ENCODE measurements at places on chromosomes 13 and 19. TPM values are rescaled to one million over a fixed set of nuclear protein-coding genes. Genes with fewer than 3 reads are reported as not detected.

The PSG2 gene
- not detected for total RNA-seq

The RTBDN gene
- total RNA-seq: not detected

The CATSPERD gene
- not detected for total RNA-seq

The PSG11 gene
- not detected for total RNA-seq

The CEACAM7 gene
- 0.16 TPM for total RNA-seq

The MIR17HG gene
- 1.3 TPM for total RNA-seq

The ATP7B gene
- total RNA-seq: 3.8 TPM

The PSG4 gene
- total RNA-seq: not detected

The LRRC63 gene
- total RNA-seq: not detected

The ZNF135 gene
- total RNA-seq: 3.8 TPM

The RASAL3 gene
- 1.5 TPM for total RNA-seq

The KLK13 gene
- not detected for total RNA-seq

The DAND5 gene
- 12.7 TPM for total RNA-seq

The CA11 gene
- 4.5 TPM for total RNA-seq

- no peaks in the 10 kb centered on the region for H3K27me3 ChIP-seq
- no peak overlapping the region for H3K27ac ChIP-seq
- no peaks in the 10 kb centered on the region for H3K4me1 ChIP-seq
- H3K36me3 ChIP-seq: no peaks in the 10 kb centered on the region
- no peak overlapping the region for H3K4me3 ChIP-seq
Observed at GRCh38 chr13:46535825-46536224, 17.1 kb upstream of the LRCH1 start.

- peak; percentile 76 for DNase-seq
- peaks cover 33% of the 10 kb centered on the region for H3K4me1 ChIP-seq
- H3K27me3 ChIP-seq: no peaks in the 10 kb centered on the region
- peaks cover 45% of the 10 kb centered on the region for H3K36me3 ChIP-seq
Observed at GRCh38 chr19:17235300-17235970, 9.4 kb downstream of the OCEL1 start.

DNA sequence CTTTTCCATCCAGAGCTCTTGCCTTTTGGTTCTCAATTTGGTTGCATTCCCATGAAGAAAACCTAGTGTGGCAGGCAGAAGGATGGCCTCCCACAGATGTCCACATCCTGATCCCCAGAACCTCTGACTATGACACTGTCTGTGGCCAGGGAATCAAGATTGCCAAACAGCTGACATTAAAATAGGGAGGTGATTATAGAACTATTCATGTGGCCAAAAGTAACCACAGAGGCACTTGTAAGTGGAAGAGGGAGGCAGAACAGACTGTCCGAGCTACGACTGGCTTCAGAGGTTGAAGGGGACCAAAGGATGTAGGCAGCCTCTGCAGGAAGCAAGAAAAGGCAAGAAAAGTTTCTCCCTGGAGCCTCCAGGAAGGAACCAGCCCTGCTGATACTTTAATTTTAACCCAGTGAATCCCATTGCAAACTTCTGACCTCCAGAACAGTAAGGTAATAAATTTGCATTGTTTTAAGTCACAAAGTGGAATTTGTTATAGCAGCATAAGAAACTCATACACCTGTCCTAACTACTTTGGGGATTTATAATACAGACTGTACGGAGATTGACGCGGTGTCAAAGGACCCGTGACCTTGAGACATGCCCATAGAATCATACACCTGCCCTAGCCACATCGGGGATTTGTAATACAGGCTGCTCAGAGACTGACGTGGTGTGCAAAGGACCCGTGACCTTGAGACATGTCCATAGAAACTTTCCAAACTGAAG, 106.5 kb downstream of the ATP11A start:
- DNase-seq: no peak
- no peaks in the 10 kb centered on the region for H3K27me3 ChIP-seq
- H3K27ac ChIP-seq: peak overlapping the region; percentile 36
- no peaks in the 10 kb centered on the region for H3K36me3 ChIP-seq

- H3K4me1 ChIP-seq: peaks cover 19% of the 10 kb centered on the region
- DNase-seq: no peak
- no peaks in the 10 kb centered on the region for H3K36me3 ChIP-seq
- no peak overlapping the region for H3K4me3 ChIP-seq
- no peaks in the 10 kb centered on the region for H3K27me3 ChIP-seq
Observed at GRCh38 chr13:20491926-20492435, 33.7 kb downstream of the CRYL1 start.

- peaks cover 12% of the 10 kb centered on the region for H3K4me1 ChIP-seq
- no peak for DNase-seq
- H3K27ac ChIP-seq: no peak overlapping the region
- H3K4me3 ChIP-seq: no peak overlapping the region
- peaks cover 11% of the 10 kb centered on the region for H3K36me3 ChIP-seq
- H3K27me3 ChIP-seq: peaks cover 9% of the 10 kb centered on the region
Observed at GRCh38 chr19:6730941-6731670, 6.3 kb downstream of the GPR108 start.

DNA sequence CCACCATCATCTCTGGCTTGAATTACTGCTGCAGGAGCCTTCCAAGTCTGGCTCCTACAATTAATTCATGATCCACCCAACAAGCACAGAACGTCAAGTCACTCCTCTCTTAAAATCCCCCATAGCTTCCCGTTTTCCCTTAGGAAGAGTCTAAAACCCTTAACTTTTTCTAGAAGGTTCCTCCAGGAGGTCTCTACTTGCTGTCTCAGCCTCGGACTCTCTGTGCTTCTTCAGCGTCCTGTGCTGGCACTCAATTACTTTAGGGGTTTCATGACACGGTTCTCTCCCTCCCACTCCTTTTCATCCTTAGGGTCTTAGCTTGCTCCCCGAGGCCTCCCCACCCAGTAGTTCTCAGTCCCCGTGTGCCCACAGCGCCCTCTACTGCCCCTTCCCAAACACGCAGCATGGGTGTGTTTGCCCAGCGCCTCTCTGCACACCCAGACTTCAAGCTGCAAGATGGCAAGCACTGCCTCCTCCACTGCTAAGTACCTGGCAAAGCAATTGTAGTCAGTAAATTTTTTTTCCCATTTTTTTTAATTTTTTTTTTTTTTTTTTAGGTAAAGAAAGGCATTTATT, 25.8 kb upstream of the MAP3K10 start:
- H3K4me3 ChIP-seq: no peak overlapping the region
- no peaks in the 10 kb centered on the region for H3K4me1 ChIP-seq
- H3K36me3 ChIP-seq: no peaks in the 10 kb centered on the region
- H3K27ac ChIP-seq: no peak overlapping the region
- H3K27me3 ChIP-seq: peaks cover 34% of the 10 kb centered on the region

DNA sequence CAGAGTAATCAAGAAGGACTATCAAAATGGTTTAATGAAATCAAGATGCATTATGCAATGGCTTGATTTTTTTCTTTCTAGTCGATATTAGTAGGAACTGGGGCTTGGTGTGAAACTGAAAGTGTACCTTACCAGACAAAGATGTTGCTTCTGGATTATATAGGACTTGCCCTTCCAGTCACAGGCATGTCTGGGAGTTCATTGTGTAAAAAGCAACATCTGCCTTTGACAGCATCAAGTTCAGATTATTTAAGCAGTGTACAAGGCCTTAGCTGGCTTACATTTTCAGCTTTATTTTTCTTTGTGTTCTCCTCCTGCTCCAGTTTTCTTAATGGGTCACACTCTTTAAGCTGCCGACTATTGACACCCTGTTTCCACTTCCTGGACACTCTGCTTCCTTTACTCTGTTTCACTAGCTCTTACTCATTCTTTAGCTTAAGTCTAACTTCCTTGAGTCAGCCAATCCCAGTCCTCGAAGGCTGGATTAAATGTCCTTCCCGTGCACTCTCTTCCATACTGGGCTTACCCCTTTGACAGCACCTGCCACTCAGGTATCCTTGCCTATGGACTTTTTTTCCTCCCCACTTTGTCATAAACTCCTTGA, 29.4 kb upstream of the OLFM4 start:
- no peaks in the 10 kb centered on the region for H3K36me3 ChIP-seq
- no peaks in the 10 kb centered on the region for H3K4me1 ChIP-seq
- H3K4me3 ChIP-seq: no peak overlapping the region
- H3K27me3 ChIP-seq: peaks cover 43% of the 10 kb centered on the region
- DNase-seq: no peak
- no peak overlapping the region for H3K27ac ChIP-seq

GRCh38 chr13:114110091-114110829, 22.2 kb downstream of the RASA3 start:
- H3K4me3 ChIP-seq: no peak overlapping the region
- H3K4me1 ChIP-seq: peaks cover 41% of the 10 kb centered on the region
- H3K36me3 ChIP-seq: no peaks in the 10 kb centered on the region
- no peak for DNase-seq

GRCh38 chr13:81383444-81383843, 1042.5 kb upstream of the SPRY2 start:
- DNase-seq: no peak
- H3K36me3 ChIP-seq: no peaks in the 10 kb centered on the region
- no peaks in the 10 kb centered on the region for H3K4me1 ChIP-seq
- H3K27ac ChIP-seq: no peak overlapping the region
- H3K27me3 ChIP-seq: no peaks in the 10 kb centered on the region

DNA sequence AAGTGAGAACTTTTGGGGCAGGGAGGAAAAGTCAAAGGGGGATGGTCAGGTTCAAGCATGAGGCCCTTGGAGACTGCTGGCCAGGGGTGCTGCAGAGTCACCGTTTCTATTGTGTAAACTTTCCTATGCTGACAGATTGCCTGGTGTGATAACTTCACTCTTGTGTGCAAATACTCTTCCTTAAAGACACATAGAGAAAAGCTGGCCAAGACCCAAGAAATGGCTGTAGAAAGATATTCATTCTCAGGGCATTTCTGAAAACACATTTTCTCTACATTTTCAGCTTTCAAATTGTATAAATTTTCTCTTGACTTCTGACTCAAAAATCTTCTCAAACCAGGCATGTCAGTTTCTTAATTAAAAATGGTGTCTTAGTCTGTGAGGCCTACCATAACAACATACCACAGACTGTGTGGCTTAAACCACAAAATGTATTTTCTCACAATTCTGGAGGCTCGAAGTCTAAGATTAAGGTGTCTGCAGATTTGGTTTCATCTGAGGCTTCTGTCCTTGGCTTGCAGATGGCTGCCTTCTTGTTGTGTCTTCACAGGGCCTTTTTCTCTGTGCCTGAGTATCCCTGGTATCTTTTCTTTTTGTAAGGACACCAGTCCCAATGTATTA, 304.5 kb downstream of the KCNRG start:
- DNase-seq: no peak
- no peak overlapping the region for H3K4me3 ChIP-seq
- H3K36me3 ChIP-seq: no peaks in the 10 kb centered on the region
- H3K4me1 ChIP-seq: no peaks in the 10 kb centered on the region
- no peak overlapping the region for H3K27ac ChIP-seq

- peak overlapping the region; percentile 18 for H3K27ac ChIP-seq
- peaks cover 22% of the 10 kb centered on the region for H3K4me1 ChIP-seq
- no peaks in the 10 kb centered on the region for H3K27me3 ChIP-seq
Observed at GRCh38 chr13:99322297-99323103, 15.3 kb upstream of the GPR183 start.

- DNase-seq: no peak
- peak overlapping the region; percentile 4 for H3K27ac ChIP-seq
- no peaks in the 10 kb centered on the region for H3K27me3 ChIP-seq
- H3K36me3 ChIP-seq: no peaks in the 10 kb centered on the region
- peaks cover 77% of the 10 kb centered on the region for H3K4me1 ChIP-seq
- no peak overlapping the region for H3K4me3 ChIP-seq
Observed at GRCh38 chr13:40581277-40581579, 85.2 kb downstream of the FOXO1 start.

- no peaks in the 10 kb centered on the region for H3K36me3 ChIP-seq
- H3K27ac ChIP-seq: peak overlapping the region; percentile 93
- H3K4me1 ChIP-seq: peaks cover 44% of the 10 kb centered on the region
- H3K27me3 ChIP-seq: no peaks in the 10 kb centered on the region
- peak overlapping the region; percentile 91 for H3K4me3 ChIP-seq
Observed at GRCh38 chr19:17246681-17247425, 1.1 kb upstream of the NR2F6 start.

DNA sequence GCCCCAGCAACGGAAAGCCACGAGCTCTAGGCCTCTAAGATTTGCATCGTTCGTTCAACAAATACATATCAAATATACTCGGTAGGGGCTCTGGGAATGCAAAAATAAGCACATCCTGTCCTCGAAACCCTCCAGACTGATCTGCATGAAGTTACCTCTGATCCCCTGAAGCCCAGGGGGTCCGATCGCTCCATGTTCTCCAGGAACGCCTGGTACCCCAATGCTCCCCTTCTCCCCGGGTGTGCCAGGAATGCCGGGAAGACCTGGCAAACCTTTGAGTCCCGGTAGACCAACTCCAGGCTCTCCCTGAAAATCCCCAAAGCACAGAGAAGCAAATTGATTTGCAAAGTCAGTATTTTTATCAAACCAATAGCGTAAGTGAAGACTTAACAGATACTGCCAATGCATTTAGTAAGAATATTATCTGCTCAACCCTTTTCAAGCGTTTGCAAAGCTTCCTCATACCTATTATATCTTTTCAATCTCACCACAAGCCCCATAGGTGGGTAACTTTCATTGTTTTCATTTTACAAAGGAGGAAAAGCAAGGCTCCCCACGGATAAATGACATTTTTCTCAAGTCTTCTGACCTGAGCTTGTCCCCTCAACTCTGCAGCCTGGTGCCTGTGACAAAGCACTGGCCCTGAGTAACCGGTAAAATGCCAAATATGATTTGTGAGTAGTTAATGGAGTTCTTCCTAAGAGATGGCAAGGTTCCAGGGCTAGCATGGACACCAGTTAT, 127.7 kb downstream of the COL4A1 start:
- H3K4me1 ChIP-seq: no peaks in the 10 kb centered on the region
- no peak overlapping the region for H3K4me3 ChIP-seq
- peaks cover 100% of the 10 kb centered on the region for H3K36me3 ChIP-seq
- no peak overlapping the region for H3K27ac ChIP-seq
- no peaks in the 10 kb centered on the region for H3K27me3 ChIP-seq

Measured in left ventricle myocardium inferior (tissue), 1 donor.